ENCODE measurements at places on chromosomes 6 and 20. TPM values are rescaled to one million over a fixed set of nuclear protein-coding genes. Genes with fewer than 3 reads are reported as not detected.

DNA sequence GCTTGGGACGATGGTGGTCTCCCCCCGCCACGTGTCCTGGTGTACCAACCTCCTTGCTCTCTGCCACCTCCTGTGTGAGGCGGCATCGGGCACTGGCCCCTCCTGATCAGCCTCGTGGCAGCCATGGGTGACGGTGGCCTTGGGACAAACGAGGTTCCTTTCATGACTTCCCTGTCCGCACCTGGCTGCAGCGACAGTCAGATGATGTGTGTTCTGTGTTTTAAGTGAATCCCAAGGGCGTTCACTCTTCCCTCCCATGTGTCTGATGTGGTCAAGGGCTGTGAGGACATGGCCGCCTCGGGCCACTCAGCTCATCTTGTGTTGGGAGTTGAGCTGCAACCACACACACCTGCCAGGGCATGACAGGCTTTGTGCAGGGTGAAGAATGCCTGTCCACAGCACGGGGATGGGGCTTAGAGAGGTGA is 30.4 kb upstream of the PCMTD2 start:
- no peak for DNase-seq

RHAG gene
- total RNA-seq, result not detected

GRCh38 chr6:41464481-41464880 is 81.7 kb upstream of the FOXP4 start:
- DNase-seq, result no peak

GRCh38 chr6:89242574-89243330 is 25.6 kb upstream of the GABRR1 start:
- no peak for DNase-seq

DNA sequence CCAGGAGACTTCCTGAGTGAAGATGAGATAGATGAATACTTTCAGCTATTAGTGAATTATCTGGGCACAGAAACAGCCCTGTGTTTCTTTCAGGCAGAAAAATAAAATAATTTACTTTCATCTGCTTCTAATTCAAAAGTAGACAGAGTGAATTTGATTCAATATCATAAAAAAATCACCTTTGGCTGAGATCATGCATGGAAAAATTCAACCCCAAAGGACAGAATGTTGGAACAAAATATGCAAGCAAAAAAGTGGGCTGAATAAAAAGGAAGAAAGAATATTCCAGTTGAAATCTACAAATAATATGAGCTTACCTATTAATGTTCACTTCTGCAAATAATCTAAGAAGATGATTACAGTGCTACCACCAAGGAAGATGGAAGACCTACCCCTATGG is 546.9 kb downstream of the TFAP2B start:
- no peak for DNase-seq

DNA sequence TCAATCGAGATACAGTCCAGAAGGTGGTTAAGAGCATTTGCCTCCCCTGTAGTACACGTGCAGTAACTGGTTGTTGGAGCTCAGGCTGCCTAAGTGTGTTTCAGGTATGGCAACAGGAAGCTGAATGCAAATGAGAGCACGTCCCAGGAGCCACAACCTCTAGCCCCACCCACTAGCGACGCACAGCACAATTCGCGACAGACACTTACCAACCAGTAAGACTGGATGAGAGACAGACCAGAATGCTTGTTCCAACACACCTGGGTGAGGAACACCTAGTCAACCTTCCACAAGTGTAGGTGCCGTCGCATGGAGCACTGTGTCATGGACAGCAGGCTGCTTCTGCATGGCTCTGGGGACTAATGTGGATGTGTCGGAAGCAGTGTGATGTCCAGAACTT is 7.2 kb upstream of the SERPINB1 start:
- DNase-seq, result peak; percentile 75

SLC22A2 gene
- not detected for total RNA-seq

DNA sequence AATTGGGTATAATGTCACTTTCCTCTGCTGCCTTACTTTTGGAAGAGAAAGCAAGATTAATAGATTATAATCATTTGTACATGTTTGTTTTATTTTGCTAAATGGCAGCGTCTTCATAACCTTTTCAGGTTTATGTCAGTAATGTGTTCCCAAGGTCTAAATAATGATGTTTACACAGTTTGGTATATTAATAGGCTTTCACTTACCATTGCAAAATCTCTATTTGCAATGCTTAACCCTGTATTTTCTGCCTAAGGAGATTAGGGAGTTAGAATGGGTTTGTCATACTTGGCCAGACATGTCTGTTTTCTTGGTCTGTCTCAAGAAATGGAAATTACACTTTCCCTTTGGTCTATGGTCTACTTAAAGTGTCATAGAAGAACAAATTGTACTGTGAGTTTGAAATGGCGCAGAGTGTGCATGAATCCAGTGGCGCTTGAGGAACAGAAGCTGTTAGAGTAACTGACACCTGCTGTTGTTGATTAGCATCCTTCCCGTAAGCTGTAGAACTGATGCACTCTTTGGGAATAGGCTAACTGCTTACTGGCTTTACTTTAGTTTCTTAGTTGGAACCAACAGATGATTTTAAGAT is 261.1 kb downstream of the SAMD5 start:
- no peak for DNase-seq

COL20A1 gene
- 0.08 TPM for total RNA-seq

- no peak for DNase-seq
Observed at GRCh38 chr6:108163267-108163643, 2.6 kb upstream of the NR2E1 start.

DNA sequence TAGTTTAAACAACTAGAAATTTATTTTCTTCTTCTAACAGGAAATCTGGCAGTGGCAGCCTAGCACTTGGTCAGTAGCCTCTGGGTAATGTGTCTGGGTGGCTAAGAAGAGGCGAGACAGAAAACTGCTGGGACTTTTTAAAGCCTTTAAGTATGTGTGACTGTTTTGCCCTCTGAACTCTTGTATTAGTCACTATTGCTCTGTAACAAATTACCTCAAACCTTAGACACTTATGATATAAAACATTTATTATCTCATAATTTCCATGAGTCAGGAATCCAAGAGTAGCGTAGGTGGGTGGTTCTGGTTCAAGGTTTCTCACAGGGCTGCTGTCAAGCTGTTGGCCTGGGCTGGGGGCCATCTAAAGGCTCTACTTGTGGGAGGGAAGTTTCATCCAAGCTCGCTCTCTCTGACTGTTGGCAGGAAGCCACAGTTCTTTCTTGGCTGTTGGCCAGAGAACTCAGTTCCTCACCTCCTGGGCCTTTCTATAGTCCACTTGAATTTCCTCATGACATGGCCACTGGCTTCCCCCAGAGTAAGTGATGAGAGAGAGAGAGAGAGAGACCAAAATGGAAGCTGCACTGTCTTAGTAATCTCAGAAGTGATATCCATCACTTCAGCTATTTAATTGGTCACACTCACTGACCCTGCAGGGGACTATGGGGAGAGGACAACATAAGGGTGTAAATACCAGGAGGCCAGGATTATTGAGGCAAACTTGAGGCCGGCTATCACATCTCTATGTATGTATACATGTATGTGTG is 17.4 kb upstream of the TBC1D22B start:
- peak; percentile 43 for DNase-seq

DNA sequence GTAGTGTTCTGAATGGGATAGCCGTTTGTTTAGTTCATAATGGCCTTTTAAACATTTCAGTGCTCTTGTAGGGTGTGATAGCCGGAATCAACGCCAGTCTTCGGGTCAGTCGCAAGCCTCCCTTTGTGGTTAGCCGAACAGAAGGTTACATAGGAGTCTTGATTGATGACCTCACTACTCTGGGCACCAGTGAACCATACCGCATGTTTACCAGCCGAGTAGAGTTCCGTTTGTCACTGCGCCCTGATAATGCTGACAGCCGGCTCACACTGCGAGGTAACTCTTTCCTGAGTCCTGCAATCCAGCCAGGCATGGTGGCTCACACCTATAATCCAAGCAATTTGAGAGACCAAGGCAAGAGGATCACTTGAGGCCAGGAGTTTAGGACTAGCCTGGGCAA is 20.4 kb downstream of the MTO1 start:
- DNase-seq, result no peak

GRCh38 chr20:7371518-7372163 is 568.6 kb downstream of the HAO1 start:
- DNase-seq, result no peak

DNA sequence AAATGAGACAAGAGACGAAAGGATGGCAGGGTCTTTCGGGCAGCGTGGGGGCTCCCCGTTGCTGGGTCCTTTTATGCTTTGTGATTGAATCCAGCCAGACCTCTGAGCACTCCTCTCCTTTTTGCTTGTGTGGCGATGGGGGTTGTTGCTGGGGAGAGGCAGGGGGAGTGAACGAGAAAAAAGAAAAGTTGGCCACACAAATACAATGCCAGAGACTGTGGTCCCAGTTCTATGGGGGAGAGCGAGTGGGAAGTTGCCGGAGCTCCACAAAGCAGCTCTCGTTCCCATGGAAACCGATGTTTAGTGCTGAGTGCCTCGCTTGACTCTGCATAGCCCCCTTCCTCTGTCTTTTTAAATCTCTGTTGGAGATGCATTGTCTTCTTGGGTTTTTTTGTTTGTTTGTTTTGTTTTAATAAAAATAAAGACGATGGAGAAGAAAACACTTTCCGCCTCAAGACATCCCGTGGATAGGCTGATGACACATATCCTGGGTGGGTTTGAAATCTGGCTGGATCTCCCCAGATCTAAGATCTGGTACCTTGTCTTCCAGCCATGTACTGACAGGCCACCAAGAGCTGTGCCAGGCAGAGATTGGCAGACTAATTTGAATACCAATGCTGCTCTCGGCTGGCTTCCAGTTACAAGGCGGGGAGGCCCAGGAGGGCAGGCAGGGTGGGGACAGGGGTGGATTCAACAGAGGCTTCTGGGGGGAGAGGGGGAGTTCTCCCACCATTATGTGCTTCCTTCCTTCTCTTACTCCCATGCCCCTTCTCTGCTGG is 529.3 kb downstream of the QKI start:
- DNase-seq, result no peak

DNA sequence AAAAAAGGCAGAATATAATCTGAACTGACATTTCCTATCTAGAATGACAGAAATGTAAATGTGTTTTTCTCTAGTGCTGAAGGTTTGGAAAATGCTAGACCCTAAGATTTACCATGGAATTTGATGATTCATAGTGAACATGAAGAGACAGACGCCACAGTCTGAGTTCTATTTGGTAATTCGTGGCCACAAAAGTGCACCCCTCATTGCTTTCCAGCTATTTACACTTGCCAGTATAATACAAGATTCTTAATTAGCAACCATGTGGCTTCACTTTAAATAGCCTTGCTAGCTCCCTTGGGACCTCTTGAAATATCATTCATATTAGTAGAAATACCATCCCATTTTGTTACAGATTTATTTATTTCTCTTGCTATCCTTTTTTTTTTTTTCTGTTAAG is 636.8 kb downstream of the PRKN start:
- no peak for DNase-seq

PAX1 gene
- total RNA-seq, result not detected

- DNase-seq, result peak; percentile 49
Observed at GRCh38 chr6:157323966-157324300, 614 bp upstream of the TMEM242 start.

- DNase-seq, result peak; percentile 58
Observed at GRCh38 chr6:11236076-11236750, 3.7 kb upstream of the NEDD9 start.

- DNase-seq, result no peak
Observed at GRCh38 chr6:36780442-36781177, 58.6 kb downstream of the CPNE5 start.

- no peak for DNase-seq
Observed at GRCh38 chr20:2168946-2169345, 67.3 kb downstream of the STK35 start.

TFEB gene
- 8.0 TPM for total RNA-seq

TMEM244 gene
- not detected for total RNA-seq

GSTA2 gene
- total RNA-seq, result not detected

GRCh38 chr20:30499123-30499522 is 758.3 kb upstream of the DEFB115 start:
- no peak for DNase-seq

DNA sequence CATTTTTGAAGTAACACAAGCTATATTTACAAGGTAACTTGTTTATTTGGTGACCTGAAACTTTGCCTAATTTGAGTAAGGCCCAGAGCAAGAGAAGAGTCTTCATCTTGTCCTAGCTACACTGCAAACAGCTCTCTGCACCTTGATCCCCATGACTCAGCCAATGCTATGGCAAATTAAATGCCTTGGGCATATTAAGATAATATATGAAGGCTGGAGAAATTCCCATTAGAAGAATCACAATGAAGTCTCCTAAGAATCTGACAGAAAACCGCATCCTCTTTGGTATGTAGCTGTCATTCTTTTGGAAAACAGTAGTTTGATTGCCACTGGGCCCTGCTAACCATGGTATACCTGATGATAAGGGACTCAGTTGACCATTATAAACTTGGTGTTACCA is 204.5 kb downstream of the UBE3D start:
- no peak for DNase-seq

DNA sequence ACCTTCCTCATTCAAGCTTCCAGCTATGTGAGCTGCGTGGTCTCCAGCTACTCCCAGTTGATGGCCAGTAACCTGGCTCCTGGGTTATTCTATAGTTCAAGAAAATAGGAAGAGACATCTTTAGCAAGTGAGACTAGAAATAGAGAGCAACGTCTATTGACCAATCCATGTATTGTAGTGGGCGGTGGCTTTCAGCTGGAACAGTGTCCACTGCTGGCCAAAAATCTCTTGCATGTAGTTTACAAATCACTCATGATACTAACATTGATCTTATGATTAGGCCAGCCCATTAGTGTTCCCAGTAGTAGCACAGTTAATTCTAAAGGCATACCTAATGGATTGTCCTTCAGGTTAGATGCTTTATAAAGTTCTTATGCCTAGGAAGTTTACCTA is 58.9 kb upstream of the SCP2D1 start:
- no peak for DNase-seq

BTNL2 gene
- total RNA-seq, result not detected

CEP85L gene
- 76.2 TPM for total RNA-seq

BHLHE23 gene
- total RNA-seq, result not detected

DNA sequence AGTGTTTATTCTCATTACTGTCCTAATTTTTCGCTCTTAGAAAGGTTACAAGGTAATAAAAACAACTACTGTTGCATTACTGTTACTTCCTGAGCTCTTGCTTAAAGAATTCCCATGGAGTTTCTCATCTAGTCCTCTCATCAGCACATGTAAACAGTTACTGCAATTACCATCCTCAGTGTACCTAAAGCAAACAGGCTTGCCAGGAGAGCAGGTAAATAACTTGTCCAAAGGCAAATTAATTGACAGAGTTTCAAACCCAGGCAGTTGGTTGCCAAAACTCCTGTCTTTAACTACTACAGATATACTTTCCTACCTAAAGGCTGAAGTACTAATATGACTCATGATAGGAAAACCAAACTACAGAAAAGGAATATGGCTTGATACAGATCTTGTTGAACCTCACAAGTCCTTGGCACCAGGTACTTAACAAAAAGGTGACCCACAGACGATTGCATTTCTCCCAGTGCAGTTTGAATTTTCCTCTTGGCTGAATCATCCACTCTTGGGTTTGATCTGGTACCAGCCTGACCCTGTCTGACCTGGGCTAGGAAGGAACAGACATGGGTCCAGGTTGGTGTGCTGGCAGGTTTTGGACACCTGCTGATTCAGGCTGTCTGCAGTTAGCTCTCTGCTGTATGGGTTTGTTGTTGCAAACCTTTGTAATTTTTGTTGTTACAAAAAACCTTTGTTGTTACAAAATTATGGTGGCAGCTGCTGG is 153.0 kb downstream of the CFAP61 start:
- DNase-seq, result no peak
